Urothelium cell line (cell line): ENCODE measurements at places on chromosomes 7 and 10.

DNA sequence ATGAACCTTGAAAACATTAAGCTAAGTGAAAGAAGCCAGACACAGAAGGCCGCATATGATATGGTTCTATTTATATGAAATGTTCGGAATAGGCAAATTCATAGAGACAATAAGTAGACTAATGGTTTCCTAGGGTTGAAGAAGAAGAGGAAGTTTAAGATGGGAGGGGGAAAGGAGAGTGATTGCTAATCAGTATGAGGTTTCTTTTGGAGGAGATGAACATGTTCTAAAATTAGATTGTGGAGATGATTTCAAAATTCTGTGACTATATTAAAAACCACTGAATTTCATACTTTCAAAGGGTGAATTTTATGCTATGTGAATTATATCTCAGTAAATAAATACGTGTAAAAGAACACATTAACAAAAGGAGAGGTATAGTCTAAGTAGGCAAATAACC is 176.4 kb upstream of the HPS1 start:
- no peak for DNase-seq

DNA sequence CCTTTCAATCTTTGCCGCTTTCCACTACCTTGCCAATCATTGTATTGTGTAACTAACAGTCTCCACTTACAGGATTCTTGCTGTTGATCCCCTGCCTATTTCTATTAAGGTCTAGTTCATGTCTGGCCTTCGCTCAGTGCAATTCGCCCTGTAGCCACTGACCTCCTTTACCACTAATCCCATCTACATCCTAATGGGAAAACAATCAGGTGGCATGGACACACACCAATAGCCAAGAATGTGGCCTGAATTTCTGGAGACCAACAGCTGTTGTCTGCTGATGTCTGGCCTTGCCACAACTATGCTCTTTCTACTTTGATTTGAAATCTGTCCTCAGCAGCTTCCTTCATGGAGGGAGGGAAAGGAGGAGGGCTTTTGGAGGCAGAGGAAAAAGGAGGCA is 546.2 kb downstream of the SORCS3 start:
- no peak for DNase-seq

DNA sequence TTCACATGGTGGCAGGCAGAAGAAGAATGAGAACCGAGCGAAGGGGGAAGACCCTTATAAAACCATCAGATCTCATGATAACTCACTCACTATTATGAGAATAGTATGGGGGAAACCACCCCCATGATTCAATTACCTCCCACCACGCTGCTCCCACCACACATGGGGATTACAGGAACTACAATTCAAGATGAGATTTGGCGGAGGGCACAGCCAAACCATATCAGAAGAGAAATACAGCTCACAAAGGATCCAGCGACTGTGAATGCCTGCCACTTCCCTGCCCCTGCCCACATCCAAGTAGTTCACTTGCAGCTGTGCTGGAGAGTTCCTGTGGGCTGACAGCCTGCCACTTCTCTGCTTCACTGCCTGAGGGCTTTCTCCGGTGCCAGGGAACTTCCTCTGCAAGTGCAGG is 148.7 kb downstream of the C7orf25 start:
- DNase-seq, result no peak

- peak; percentile 68 for DNase-seq
Observed at GRCh38 chr7:85186083-85186520, 754 bp downstream of the SEMA3D start.

DNA sequence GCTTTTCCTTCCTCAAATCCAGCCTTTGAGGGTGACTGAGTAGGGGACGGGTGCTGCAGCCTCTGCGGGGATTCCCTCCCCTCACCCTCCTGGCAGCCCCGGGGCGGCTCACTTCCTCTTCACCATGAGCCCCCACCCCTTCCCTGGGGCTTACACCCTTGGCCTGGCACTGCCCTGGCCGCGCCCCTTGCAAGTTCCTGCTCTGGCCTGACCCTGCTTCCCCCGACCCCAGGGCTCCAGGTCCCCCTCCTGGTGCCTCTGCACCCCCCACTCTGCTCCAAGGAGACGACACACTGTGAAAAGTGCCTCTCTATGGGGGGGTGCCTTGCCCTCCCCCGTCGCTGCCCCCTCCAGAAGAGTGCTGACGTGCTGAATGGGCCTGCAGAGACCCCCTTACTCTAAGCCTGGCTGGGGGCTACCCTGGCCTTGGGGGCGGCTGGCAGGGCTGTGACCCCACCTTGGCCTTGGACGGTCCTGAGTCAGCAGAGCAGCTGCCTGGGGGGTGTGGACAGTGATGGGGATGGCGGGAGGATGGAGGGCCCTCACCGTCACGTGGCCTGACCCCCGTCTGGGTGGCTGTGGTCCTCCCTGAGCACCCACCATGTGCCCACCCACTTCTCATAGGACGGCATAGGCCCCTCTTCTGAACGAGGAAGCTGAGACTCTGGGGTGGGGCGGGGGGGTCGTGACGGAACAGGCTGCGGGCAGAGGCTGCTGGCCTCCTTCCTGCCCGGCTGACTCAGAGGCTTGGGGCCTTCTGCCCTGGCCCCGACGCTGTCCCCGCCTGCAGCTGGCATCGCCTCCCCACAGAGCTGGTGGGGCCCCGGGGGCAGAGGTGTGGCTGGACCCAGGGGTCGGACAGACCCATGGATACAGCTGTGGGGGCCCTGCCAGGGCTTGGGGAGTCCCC is 9.8 kb downstream of the LFNG start:
- DNase-seq, result peak; percentile 95

DNA sequence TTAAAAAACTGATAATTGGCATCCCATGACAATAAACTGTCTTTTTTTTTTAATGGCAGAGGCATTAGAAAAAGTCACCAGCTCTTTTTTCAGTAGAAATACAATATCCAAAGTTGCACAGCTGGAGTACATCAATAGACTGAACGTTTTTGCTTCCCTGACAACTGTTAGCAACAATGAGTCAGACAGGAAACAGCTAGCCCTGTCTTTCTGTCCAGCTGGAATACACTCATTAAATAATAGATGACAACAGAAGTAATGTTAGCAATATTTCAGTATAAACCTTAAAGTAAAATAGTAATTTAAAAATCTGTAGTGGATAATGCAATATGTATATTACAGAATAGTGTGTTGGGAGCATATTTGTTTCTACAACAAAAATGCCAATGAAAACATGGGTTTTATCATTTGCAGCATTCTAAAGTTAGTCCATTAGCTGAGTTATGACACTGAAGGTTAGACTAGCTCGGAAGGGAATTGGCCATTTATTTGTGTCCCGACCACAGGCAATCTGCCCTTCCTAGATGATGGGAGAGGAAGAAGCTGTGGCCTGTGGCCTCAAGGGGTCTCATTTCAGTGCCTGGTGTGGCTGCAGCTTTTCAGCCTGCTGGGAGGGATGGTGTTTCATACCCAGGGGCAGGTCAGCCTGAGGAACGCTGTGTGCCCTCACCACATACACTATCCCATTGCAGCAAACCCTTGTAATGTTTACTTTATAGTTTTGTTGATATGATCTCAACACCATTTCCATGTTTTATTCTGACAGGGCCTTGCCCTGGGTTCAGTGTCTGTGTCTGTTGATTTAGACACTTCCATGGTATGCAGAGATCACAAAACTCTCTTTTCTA is 173.3 kb downstream of the SLC16A9 start:
- peak; percentile 61 for DNase-seq

DNA sequence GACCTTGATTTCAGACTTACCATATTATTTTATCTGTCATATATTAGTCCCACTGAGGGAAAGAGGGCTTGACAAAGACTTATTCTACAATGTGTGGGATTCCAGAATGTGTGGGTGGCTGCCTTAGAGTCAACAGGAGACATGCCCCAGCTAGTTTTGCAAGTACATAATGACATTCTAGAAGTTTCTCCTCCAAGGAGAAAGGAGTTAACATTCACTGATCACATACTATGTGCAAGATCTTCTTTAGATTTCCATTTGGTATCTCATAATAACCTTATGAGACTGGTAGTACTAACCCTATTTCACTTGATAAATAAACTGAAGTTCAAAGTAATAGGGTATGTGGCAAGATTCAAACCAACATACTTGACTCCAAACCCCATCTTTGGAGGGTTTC is 25.2 kb downstream of the IRF5 start:
- DNase-seq, result no peak

GRCh38 chr10:33666686-33667480 is 332.4 kb upstream of the NRP1 start:
- DNase-seq, result no peak

DNA sequence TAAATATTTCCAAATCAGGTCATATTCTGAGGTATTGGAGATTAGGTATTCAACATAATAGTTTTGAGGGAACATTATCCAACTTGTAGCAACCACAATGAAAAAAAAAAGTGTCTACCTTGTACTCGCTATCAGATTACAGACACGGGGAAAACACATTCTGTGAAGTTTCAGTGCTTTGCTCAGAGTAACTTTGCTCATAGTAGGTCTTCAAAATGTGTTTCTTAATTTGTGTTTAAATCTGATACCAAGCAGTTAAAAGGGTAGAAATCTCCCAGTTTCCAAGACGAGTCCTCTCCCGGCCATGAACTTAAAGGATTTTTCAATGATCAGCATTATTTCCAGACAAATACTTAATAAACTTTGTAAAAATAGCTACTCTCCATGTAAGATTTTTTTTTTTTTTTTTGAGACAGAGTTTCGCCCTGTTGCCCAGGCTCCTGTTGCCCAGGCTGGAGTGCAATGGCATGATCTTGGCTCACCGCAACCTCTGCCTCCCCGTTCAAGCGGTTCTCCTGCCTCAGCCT is 39.2 kb downstream of the DDIT4 start:
- DNase-seq, result no peak

GRCh38 chr10:125868372-125868975 is 12.6 kb downstream of the DHX32 start:
- DNase-seq, result peak; percentile 39

DNA sequence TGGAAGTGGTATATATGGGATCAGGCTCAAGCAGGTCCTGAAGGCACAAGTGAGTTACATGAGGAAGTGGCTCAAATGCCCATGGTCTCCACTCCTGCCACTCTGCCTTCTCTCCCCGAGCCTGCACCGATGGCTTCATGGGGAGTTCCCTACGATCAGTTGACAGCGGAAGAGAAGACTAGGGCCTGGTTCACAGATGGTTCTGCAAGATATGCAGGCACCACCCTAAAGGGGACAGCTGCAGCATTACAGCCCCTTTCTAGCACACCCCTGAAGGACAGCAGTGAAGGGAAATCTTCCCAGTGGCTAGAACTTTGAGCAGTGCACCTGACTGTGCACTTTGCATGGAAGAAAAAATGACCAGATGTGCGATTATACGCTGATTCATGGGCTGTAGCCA is 95.3 kb downstream of the HOXA1 start:
- DNase-seq, result no peak

- DNase-seq, result peak; percentile 21
Observed at GRCh38 chr10:19819419-19820033, 3.3 kb downstream of the PLXDC2 start.

DNA sequence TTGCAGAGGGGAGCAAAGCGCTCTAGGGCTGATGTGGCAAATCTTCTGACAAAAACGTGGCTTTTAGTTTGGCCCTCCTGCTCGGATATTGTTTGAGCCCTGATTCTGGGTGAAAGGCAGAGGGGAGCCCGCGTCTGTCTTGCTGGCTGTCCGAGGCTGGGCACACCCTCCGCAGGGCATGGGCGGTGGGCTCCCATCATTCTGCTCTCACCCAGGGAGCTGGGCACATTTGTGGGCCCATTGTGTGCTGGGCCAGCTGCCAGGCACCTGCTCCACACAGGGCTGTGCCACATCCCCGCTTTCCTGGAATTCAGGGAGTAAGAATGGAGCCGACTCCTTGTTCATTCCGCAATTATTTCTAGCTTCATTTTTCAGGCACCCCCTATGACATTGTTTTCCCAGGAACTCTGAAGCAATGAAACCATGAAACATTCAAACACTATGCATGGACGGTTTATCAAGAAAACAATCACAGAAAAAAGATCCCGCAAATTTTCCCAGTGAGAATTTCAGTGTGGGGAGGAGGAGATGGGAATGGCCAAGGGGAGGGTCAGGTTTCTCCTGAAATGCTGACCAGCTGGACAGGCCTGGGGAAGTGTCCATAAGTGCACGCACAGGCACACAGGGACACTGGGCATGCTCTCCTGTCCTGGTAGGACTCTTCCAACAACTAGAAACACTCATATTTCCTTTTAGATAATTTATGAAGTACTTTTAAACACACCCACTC is 341.1 kb downstream of the CXCL12 start:
- DNase-seq, result no peak

- no peak for DNase-seq
Observed at GRCh38 chr7:80147543-80148391, 13.1 kb downstream of the GNAI1 start.

DNA sequence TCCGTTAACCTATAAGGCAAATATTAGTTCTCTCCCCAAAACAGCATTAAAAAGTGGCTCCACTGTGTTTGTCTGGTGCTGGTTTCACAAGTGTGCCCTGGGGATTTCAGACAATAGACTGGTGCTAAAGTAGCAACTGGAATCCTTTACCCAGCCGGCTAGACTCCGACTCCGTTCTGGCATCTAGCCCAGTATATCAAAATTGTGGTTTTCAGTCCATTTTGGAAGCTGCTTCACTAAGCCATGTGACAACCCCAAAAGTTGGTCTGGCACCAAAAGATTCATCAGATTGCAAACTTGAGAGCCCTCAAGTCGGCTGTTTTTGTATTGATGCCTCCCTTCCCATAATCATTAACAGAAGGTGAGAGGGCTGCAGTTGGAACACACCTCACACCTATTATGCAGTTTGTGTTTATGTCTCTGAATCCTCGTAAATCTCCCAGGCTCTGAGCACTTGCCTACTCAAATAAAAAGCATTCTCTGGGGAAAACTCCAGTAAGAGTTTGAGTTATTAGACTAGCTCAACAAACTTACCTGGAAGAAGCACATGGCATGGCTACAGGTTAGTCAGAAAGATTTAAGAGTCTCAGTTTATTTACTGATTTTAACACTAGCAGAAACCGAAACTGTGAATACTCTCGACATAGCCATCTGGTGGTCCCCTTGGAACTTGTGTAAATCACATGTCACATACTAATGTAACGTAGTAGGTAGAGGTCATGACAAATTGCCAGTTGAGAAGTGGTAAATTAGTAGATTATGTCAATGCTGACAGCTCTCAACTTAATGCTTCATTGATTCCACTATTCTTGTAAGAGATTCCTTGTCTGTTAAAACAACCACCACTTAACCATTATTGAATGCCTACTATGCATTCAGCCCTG is 14.8 kb upstream of the WNT16 start:
- DNase-seq, result peak; percentile 36

DNA sequence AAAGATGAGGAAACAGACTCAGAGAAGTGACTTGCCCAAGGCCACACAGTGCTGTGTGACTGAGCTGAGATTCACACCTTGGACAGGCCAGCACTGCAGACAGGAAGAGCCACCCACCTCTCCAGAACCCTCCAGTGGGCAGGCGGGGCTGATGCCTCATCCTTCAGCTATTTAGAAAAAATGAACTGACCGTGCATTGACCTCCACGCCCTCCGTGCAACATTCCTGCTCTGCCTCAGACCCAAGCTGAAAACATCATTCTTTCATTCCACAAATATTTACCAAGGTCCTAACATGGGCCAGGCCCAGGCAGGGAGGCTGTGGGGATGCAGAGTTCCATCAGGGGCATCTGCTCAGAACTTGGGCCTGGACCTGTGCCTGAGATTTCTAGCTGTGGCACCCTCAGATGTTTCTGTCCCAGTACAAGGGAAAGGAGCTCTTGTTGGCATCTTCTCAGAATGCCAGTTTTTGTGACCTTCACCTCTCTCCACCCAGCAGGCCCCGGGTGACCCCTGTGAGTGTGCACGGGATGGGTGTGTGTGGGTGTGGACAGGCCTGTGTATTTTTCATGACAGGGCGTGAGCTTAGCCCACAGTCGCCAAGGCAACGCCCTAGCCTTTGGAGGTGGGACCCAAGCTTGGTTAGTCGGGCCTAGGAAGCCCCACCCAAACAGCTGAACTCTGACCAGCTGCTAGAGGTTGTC is 6.5 kb downstream of the VSIR start:
- DNase-seq, result peak; percentile 96
